ENCODE measurements at places on chromosomes 2 and 18. TPM values are rescaled to one million over a fixed set of nuclear protein-coding genes. Genes with fewer than 3 reads are reported as not detected.
A peak's percentile ranks its signal among the peaks of the same experiment; 100 is the strongest.

PCARE gene
- not detected for total RNA-seq

ANKRD29 gene
- 9.7 TPM for total RNA-seq

ANKRD30BL gene
- total RNA-seq, result not detected

CCDC68 gene
- total RNA-seq, result 99.7 TPM

RASGRP3 gene
- total RNA-seq, result 66.8 TPM

DPYSL5 gene
- 0.83 TPM for total RNA-seq

DNA sequence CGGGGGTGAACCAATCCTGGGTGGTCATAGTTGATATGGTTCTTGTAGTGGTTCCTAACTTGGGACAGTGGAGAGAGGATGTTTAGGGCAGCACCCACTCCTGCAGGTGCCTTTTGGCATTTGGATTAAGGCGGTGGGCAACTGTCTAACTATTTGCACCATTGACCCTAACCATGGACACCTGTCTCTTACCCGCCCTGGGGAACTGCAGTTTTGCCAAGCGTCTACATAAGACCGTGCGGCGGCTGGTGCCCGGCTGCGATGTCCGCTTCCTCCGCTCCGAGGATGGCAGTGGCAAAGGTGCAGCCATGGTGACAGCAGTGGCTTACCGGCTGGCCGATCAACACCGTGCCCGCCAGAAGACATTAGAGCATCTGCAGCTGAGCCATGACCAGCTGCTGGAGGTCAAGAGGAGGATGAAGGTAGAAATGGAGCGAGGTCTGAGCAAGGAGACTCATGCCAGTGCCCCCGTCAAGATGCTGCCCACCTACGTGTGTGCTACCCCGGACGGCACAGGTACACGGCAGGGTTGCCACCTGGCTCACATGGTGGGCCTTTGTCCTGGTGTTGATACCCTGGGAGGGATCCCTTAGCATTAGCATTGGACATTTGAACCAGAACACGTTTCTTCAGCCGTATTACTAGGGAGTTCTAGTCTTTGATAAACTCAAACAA, 46.3 kb downstream of the HK2 start:
- H3K27me3 ChIP-seq, result no peaks in the 10 kb centered on the region
- no peak for DNase-seq
- no peak overlapping the region for H3K27ac ChIP-seq
- H3K36me3 ChIP-seq, result no peaks in the 10 kb centered on the region
- no peaks in the 10 kb centered on the region for H3K4me1 ChIP-seq

DNA sequence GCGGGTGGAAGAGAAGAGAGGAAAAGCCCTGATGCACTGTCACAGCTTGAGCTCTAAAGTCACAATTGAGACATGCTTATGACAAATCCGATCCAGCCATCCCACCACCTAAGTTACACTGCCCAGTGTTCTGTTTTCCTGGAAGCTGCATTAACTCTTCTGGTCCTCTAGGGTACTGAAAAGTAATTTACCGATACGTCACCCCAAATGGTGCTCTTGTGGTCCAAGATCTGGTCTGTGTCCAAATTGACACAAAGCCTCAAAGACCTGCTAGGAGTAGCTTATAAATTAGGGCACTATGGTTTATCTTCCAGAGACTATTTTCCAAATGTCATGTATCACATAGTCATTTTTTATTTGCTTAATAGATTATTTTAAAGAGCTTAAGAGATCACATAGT, 186.7 kb upstream of the ETAA1 start:
- no peak for DNase-seq
- no peak overlapping the region for H3K27ac ChIP-seq
- H3K27me3 ChIP-seq, result no peaks in the 10 kb centered on the region
- H3K4me3 ChIP-seq, result no peak overlapping the region

GRCh38 chr2:112626604-112627059, 19.1 kb upstream of the SLC20A1 start:
- H3K4me3 ChIP-seq, result no peak overlapping the region
- H3K4me1 ChIP-seq, result peaks cover under 1% of the 10 kb centered on the region
- peak overlapping the region; percentile 35 for H3K27ac ChIP-seq

- H3K27ac ChIP-seq, result no peak overlapping the region
- H3K4me3 ChIP-seq, result no peak overlapping the region
- H3K36me3 ChIP-seq, result no peaks in the 10 kb centered on the region
- no peak for DNase-seq
These were observed 276.8 kb upstream of the PARD3B start for GRCh38 chr2:204268458-204268857.

DNA sequence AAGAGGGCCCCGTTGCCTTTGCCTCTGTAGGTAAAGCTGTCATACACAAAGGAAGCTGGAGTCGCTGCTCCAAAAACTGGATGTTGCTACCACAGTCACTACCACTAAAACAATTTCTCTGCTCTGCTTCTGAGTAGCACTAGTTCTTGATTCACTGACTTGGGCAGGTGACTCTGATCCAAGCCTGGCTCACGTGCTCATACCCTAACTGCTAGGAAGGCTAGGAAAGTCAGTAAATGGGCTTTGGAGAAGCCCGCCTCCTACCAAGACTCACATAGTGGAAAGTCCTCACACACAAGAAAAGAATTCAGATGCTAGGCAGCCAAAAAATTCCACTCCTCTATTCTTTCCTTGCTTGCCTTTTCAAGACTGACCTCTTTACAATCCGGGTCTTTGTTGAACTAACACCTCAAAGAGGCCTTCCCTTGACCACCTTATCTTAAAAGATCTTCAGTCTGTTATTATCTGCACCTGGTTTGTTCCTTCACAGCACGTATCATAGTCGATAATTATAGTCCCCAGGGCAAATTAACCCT, 11.4 kb upstream of the DYNC1I2 start:
- H3K4me1 ChIP-seq, result no peaks in the 10 kb centered on the region
- H3K4me3 ChIP-seq, result no peak overlapping the region
- H3K27me3 ChIP-seq, result no peaks in the 10 kb centered on the region

DNA sequence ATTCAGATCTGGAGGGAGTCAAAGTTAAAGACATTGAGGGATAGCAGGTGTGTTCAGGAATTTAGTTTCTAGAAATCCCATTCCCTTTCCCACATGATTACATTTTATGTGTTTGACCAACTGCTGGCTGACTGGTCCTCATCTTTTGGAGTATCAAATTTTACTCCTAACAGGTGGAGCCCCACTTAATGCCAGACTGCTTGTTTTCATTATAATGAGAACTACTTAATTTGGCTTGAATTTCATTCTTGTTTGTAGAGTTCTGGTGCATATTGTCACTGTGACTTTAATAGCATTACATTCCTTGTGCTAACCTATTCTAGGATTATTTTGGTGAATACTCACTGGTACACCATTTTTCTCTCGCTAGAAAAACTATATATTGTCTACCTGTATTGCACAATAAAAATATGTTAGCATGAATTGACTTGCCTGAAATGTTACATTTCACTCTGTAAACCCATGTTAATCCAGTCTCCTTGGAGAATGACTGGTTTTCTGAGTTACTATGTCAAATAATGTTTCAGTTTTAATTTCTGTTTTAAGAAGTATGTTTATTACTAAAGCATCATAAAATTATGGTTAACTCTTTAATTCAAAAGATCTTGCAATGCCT, 98.2 kb downstream of the TANC1 start:
- DNase-seq, result no peak
- no peak overlapping the region for H3K27ac ChIP-seq
- no peak overlapping the region for H3K4me3 ChIP-seq
- H3K36me3 ChIP-seq, result no peaks in the 10 kb centered on the region
- H3K4me1 ChIP-seq, result no peaks in the 10 kb centered on the region

GRCh38 chr2:158979772-158980171, 11.3 kb downstream of the TANC1 start:
- no peak overlapping the region for H3K4me3 ChIP-seq
- no peak overlapping the region for H3K27ac ChIP-seq
- H3K27me3 ChIP-seq, result no peaks in the 10 kb centered on the region
- no peak for DNase-seq
- H3K4me1 ChIP-seq, result no peaks in the 10 kb centered on the region

DNA sequence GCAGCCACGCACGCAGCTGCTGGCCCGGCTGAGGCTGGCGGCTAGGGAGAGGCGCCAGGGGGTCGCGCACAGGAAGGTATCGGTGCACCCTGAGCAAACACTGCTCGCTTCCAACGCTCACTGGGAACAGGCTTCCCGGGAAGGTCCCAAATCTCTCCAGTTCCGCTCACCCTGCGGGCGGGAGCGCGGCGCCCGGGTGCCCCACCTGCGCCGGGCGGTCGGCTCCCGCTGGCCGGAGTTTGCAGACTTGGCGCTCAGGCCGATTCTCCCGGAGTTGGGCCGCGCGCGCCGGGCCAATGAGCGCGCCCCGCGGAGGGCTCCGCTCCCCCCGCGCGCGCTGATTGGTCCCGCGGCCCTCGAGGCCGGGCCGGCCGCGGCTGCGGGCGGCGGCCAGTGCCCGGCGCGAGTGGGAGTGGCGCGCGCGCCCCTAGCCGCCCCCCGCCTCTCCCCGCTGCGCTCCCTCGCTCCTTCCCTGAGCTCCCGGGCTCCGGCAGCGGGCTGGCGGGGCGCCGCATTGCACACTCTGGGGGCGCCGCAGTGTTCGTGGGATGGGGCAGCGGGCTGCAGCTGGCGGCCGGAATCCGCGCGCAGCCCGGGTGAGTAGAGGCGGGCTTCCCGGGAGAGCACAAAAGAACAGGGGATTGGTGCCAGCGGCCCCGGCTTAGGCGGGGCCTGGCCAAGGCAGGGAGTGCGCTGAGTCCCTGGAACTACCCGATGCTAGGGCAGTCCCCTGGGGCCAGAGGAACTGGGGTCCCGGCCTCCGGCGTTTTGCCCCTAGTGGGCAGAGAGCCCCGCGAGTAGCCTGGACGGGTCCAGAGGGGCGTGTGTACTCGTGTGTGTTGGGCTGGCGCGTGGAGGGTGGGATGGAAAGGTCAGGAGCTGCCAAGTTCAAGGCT, at the start of gene LYPD6:
Gene LYPD6, plus strand, starts transcription at position 461 of the 896 bp plus-strand sequence. CDS start 107,122 bp downstream, outside the sequence.
- no peaks in the 10 kb centered on the region for H3K27me3 ChIP-seq
- peak within 1 kb of the TSS; percentile 62 for H3K27ac ChIP-seq
- no peak for DNase-seq
- peaks cover 15% of the 10 kb centered on the region for H3K4me1 ChIP-seq

DNA sequence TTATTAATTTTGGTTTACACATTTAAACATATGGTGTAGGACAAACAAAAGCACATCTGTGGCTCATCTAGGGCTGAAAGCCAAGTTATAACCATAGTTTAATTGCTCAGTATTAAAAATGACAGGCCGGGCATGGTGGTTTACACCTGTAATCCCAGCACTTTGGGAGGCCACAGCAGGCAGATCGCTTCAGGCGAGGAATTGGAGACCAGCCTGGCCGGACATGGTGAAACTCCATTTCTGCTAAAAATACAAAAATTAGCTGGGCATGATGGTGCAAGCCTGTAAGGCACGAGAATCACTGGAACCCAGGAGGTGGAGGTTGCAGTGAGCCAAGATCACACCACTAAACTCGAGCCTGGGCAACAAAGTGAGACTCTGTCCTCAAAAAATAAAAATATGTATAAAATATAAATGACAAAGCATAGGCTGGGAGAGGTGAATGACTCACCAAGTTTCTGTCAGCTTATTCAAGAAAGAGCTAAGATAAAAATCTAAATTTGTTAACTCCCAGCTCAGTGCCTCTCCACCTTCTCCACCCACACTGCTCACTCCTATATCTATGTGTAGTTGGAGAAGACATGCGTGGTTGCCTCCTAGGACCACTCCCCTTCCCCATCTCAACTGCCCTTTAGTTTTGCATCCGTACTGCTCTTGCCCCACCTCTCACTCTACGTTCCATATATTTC, 79.2 kb upstream of the PID1 start:
- H3K4me1 ChIP-seq, result no peaks in the 10 kb centered on the region
- no peak for DNase-seq
- no peaks in the 10 kb centered on the region for H3K27me3 ChIP-seq
- H3K36me3 ChIP-seq, result no peaks in the 10 kb centered on the region
